ENCODE measurements at places on chromosomes 11 and 22. TPM values are rescaled to one million over a fixed set of nuclear protein-coding genes. Genes with fewer than 3 reads are reported as not detected.

- no peak for DNase-seq
Observed at GRCh38 chr11:36345535-36346141, 49.5 kb downstream of the PRR5L start.

DNA sequence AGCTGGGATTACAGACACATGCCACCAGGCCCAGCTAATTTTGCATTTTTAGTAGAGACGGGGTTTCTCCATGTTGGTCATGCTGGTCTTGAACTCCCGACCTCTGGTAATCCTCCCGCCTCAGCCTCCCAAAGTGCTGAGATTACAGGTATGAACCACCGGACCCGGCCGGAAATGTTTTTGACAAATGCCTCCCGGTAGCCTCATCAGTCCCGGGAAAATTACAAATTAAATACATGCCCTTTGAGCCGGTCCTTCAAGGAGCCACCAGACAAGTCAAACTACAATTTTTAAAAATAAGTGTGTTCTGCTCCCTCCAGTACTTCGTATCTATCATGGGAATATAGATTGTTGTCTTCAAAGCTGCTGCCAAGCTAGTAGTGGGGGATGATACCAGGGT is 17.5 kb downstream of the WBP2NL start:
- DNase-seq = no peak

- no peak for DNase-seq
Observed at GRCh38 chr22:34150023-34150422, 229.7 kb upstream of the LARGE1 start.

DNA sequence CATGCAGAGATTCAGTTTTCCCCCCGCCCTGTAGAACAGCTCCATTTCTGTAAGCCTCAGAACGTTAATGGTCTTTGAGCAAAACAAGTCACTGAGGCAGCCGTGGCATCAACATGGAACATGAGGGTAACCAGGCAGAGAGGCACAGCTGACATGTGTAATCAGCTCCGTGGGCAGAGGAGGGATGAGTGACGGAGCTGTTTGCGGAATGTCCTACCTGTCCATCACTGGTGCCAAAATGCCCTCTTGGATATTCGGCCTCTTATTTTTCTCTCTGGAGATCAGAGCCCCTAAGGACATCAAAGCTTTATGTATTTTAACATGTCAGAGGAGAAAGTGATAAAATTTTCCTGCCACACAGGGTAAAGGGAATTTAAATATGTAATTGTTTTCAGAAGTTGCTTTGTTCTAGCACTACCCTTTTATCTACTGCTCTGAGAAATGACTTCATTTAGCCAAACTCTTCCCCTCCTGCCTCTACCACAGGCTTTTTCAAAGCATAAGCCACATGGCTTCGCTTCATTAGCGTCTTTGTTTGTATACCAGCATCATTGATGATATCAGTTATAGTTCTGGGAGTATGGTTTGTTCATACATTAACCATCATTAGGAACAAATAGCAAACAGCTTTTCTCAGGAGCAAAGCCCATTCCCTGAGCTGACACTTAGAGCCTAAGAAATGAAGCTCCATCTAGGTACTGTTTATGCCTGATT is 32.9 kb downstream of the C11orf71 start:
- no peak for DNase-seq

PPME1 gene
- total RNA-seq = 35.8 TPM

ST14 gene
- not detected for total RNA-seq

TRIM6 gene
- total RNA-seq = 8.5 TPM

DNA sequence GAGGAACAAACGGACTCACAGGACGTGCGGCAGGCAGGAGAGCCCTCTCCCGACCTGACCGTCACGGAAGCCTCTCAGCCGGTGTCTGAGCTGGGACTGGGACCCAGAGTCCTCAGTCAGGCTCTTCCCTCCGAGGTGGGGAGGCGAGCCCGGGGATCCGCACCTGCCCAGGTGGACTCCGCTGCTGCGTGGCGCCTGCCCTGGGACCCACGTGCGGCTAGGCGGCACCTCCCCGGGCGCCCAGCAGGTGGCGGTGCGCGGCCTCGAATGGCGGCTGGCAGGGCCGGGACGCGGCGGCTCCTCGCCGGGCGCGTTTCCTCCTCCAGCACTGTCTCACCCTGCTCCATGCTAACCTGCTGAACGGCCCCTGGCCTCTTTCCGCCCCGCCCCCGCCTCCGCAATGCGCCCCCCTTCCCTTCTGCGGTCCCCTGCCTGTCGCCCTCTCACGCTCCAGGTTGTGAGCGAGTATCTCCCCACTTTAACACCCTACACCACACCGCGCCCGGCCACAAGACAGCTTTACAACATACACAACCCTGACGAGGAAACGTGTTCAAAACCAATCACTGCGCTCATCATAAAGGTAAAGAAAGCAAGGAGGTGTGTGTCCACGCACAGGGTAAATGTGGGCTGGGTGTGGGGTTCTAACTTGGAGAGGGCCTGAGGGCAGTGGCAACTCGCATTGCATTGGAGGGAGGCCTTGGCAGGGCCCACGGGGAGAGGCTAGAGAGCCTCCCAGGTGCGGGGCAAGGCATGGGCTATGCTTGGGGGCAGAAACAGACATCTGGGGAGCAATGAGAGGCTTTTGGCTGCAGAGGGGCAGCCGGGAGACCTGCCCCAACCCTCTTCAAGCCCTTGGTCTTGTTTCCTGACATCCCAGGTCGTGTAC is 25.9 kb upstream of the ATXN10 start:
- DNase-seq = peak; percentile 42

Measured in NCI-H460 (cell line).